Aorta (tissue), 5 donors: ENCODE measurements at places on chromosomes 3 and 15.
A peak's percentile ranks its signal among the peaks of the same experiment; 100 is the strongest.

DNA sequence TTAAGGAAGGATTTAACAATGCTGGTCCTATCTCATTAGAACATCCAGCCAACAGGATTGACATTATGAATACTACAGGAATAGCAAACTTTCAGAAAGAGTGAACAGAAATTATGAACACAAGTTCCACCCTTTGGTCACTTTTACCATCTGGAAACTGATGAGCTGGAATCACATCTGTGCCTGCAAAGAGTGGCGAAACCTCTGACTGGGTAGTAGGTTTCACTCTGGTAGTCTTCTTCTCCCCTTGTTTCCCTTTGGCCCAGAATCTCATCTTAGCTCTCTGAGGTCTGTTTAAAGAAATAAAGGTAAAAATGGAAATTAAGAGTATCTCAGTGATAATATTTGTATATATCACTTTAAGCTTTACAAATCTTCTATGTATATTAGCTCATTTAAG lies 73.1 kb downstream of the NR2E3 start:
- DNase-seq, result no peak

- DNase-seq, result no peak
These were observed 21.2 kb downstream of the ALS2CL start for GRCh38 chr3:46672349-46672695.

DNA sequence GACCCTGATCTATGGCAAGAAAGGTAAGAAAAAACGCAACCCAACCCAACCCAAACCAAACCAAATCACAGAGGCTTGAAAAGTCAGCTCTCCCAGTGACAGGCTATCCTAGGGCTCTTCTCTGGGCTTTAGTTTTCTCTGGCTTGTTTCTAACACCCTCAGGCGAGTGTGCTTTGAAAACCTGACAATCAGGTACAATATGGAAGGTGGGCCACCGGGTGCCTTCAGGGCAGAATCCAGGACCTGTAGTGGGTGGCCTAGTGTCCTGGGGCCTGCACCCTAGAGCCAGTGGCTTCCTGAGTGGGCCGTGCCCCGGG lies 46.8 kb downstream of the BHLHE40 start:
- DNase-seq, result no peak

DNA sequence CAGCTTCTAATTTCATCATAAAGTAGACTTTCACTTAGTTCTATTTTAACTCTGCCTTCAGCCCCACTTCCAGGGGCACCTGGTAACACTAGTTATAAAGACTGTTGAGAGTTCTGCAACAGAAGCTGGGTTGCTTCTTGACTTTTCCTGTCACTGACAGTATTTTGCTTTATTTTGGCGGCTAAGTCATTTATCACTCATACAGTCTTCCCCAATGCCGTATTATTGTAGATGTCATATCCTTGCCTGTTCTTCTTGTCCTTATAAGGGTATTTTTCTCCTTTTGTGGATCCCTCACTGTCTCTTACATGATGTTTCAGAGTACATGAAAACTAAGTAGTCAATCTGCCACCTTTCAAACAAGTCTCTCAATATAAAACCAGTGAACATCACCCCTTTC lies 369.0 kb upstream of the PPP2R3A start:
- DNase-seq, result no peak

DNA sequence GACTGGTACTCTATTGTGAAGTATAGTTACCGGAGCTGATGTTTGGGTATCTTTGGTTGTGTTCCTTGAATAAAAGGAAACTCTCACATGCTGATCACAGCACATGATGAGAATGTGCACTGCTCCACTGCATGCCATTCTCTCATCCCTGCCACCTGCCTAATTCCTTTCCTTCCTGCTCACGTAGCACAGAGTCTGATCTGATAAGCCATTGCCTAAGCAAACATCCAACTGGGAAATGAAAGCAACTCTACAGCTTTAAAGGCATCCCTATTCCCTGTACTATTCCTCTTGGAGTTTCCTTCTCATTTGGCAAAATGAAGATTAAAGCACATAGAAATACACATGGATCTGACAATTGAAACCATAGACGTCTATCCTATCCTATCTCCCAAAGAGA lies 359.8 kb downstream of the C3orf38 start:
- DNase-seq, result no peak

GRCh38 chr15:68584756-68585573 lies 6.2 kb downstream of the CORO2B start:
- DNase-seq, result peak; percentile 33

GRCh38 chr15:40841741-40842140 lies 2.1 kb upstream of the SPINT1 start:
- no peak for DNase-seq

DNA sequence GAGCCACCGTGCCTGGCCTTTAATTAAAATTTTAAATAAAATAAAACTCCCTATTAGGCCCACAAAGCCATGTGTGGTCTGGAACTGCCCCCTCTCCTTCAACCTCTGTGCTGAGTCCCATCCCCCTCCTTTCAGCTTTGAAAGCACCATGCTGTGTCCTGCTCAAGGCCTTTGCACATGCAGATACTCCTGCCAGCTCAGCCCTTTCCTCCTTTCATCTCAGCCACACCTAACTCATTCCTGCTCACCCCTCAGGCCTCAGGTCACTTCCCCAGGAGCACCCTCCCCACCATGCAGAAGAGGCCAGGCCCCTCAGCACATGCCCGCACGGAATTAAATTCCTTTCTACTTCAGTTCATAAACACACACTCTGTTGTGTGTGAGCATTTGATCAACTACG lies 28.1 kb downstream of the ATRIP start:
- DNase-seq, result no peak

DNA sequence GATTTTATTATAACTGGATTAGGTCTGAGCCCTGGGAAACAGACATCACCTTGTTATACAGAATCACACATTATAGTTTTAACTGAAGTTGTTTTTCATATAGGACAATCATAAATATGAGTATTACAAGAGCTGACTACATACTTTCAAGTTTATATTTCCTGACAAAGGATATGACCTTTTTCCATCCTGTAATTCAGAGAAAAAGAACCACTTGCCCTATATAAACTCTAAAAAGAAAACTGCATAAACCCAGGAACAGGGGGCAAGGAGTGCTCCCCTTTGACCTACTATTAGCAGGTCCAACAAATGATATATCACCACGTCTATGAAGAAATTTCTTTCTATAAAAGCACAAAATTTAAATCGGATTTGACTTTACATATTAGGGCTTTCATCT lies 20.9 kb downstream of the B3GALNT1 start:
- no peak for DNase-seq
